NCI-H1417 (cell line): ENCODE measurements at places on chromosomes 11 and 22.

GRCh38 chr11:45104006-45104789, 42.2 kb upstream of the PRDM11 start:
- DNase-seq, result no peak

DNA sequence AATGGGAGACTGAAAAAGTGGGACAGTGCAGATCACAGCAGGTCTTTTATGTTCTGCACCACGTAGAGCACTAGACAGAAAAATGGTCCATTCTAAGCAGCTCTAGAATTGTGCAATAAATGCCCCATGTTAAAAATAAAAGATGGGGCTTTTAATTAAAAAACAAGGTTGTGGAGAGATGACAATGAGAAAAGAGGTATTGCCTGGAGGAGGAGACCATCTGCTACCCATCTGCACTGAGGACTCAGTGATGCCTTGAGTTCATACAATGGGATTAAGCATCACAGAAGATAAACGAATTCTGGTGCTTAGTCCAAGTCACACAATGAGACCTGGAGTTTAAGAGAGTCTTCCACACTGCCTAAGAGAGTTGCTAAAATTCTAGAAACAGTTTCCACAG, 73.6 kb downstream of the PAK1 start:
- DNase-seq, result no peak

DNA sequence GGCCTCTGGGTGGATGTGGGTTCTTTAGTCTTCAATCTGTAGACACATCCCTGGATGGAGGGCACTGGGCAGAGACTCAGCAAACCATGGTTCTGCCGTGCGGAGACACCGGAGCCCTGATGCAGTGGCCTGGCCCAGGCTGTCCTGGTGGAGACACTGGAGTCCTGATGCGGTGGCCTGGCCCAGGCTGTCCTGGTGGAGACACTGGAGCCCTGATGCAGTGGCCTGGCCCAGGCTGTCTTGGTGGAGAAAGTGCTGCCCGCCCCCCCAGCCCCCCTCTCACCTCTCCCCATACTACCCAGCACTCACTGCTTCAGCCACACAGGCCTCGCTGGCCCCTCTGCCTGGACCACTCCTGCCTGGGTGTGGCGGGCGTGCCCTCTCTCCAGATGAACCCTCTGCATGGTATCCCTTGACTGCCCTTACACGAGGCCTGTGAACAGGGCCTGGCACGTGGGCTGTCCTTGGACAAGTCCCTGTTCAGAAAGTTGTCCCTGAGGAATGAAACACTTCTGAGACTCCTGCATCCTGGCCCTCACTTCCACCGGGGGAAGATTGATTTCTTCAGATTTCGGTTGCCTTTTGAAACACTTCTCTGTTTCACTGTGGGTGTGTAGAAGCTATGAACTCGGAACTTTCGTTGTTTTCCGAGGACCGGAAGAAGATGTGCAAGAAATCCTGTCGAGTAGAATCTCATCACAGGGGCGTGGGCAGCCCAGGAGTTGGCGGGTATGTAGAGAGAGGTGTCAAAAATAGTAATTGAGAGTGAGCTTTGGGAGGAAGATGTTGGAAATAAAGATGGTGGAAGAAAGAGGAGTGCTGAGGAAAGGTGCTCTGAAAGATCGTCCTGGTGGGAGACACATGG, 26.2 kb downstream of the IGHMBP2 start:
- no peak for DNase-seq

GRCh38 chr11:83007909-83008580, 63.7 kb downstream of the RAB30 start:
- peak; percentile 61 for DNase-seq

DNA sequence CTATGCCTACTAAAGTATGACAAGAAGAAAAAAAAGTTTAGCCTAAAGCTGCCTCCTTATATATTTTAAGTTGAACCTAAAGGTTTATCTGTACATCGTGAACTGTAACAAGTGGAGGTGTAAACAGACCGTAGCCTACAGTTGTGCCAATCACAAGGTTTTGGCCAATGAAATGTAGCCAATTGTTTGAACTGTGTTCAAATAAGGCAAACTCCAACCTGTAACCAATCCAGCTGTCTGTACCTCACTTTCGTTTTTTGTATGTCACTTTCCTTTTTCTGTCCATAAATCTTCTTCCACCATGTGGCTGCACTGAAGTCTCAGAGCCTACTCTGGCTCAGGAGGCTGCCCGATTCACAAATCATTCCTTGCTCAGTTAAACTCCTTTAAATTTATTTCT, 6.8 kb upstream of the EI24 start:
- no peak for DNase-seq

- DNase-seq, result no peak
These were observed 107.7 kb downstream of the CEP164 start for GRCh38 chr11:117435326-117435725.

DNA sequence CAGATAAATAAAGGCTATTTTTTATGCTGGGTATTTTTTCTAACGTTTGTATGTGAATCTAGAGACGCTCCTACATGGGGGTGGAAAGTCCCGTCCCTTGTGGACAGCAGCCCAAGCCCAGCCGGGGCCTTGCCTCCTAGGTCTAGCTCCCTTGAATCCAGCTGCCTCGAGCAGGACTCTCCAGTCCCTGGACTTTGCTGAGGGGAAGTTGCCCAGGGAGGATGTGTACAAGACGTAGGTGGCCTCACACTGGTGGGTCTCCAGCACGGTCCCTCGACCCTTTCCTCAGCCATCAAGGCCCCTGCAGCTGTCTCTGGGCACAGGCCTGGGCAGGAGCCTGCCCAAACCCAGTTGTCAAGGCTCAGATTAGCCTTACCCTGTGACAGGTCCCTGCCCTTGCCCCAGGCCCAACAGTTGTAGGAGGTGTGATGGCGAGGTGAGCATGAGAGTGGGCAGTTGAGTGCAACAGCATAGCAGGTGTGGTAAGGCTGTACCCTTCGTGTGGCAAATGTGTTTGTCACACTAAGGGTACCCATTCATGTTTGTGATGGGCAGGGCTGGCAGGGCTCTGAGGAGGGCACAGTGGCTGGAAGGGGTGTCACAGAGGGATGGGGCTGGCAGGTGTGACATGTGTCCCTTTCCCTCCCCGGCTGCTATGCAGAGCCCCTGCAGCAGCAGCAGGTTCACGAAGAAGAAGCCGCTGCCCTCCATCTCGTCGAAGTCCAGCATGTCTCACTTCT, 3.4 kb downstream of the CCDC116 start:
- DNase-seq, result no peak

- DNase-seq, result no peak
These were observed 189.6 kb downstream of the ADAMTS15 start for GRCh38 chr11:130638033-130638432.

DNA sequence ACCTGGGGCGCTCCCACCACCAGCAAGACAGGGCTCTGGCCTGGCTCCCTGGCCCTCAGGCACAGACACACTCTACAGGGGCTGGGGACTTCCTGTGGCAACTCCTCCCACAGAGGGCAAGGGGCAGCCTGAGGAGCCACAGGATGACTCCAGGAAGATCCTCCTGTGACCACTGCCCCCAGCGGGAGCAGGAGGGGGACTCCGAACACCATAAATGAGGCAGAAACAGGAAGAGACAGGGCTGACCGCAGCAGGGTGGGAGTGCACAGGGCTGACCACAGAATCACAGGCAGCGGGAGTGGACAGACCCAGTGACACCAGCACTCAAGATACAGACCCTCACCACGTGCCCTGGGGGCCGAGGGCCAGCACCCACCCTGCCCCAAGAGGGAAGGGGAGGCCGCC, 10.8 kb downstream of the ARAP1 start:
- DNase-seq, result no peak

GRCh38 chr11:5818245-5818886, 9.6 kb downstream of the OR52N2 start:
- DNase-seq, result no peak

DNA sequence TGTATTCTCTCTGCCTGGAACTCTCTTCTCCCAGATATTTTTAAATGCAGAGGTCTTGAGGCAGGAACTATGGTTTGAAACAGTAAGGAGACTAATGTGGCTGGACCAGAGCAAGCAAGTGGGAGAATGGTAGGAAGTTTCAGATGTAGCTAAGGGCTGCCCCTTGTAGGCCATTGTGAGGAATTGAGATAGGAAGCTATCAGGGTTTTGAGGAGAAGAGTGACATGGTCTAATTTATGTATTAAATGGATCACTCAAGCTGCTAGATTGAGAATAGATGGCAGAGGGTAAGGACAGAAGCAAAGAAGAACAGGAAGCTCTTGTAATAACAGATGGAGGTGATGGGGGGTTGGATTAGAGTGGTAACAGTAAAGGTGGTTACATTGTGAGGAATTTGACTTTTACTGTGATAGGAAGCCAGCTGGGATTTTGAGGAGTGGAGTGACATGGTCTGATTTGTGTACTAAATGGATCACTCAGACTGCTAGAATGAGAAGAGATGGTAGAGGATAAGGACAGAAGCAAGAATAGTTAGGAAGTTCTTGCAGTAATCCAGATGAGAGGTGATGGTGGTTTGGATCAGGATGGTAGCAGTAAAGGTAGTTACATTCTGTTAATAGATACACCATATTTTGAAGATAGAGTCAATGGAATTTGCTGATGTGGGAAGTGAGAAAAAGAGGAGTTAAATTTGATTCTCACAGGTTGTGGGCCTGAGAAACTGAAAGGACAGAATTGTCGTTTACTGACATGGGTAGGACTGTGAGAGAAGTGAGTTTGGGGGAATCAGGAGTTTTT, 63.0 kb downstream of the HIPK3 start:
- DNase-seq, result no peak

DNA sequence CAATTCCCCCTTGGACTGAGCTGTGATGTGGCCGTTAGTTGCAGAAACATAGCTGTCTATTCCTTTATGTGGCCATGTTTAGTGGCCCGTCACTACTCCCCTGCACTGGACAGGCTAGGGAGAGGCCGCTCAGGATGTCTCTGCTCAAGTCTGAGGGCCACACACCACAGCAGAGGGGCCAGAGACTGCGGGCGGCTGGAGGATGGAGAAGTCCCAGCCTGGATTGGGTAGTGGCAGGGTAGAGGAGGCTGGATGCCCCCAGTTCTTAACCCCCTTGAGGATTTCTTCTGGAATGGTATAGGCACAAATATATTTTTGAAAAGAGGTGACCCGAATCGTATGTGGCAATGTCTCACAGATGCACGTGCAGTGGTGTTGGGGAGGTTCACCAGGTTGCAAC, 116.4 kb upstream of the B3GAT1 start:
- no peak for DNase-seq

DNA sequence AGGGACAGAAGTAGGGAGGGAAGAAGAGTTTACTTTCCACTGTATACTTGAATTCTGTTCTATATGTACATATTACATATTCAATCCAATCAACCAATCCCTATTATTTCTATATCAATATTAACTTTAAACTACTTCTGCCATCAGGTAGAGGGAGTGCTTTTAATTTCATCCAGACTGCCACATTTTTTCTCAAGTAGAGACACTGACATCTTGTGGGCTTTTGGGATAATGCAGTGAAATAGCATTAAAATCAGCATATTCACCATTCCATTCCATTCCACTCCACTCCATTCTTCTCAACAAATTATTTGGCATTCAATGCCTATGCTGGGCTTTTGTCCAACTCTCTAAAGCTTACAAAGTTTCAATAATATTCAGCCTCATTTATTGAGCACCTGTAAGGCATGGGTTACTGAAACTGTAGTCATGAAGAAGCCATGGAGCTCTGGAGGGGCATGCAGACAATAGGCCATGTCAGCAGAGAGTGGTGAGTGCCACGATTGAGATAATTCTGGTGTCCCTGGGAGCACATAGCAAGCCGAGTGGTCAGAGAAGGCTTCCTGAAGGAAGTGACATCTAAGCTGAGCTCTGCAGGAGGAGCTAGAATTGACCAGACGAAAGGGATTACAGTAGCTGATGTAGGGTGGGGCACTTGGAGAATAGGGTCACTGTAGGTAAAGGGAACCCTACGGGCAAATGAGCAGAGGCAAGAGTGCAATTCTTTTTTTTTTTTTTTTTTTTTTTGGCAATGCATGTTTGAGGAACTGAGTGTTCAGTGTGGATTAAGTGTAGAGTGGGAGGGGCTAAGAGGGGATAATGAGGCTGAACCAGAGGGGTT, 12.8 kb upstream of the CLPB start:
- DNase-seq, result peak; percentile 63

DNA sequence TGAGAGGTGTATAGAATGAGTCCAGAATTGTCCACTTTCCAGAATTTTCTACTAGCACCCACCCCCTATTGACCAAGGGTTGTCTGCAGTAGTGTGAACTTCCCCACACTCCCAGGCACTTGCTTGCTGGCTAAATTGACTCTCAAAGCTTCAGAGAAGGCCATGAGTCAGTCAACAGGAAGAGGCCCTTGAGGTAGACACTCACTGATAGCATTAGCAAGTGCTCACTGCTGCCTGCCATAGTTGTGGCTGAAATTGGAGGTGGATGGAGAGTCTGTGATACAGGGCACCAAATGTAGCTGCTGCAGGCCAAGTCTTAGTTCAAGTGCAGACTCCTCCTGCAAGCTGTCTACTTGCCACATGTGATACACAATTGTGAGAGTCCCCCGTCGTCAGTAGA, 156.8 kb downstream of the SPON1 start:
- no peak for DNase-seq

- DNase-seq, result no peak
These were observed 15.3 kb downstream of the RPL3 start for GRCh38 chr22:39303892-39304671.

- DNase-seq, result no peak
These were observed 152.2 kb downstream of the ADAMTS15 start for GRCh38 chr11:130600616-130601015.

DNA sequence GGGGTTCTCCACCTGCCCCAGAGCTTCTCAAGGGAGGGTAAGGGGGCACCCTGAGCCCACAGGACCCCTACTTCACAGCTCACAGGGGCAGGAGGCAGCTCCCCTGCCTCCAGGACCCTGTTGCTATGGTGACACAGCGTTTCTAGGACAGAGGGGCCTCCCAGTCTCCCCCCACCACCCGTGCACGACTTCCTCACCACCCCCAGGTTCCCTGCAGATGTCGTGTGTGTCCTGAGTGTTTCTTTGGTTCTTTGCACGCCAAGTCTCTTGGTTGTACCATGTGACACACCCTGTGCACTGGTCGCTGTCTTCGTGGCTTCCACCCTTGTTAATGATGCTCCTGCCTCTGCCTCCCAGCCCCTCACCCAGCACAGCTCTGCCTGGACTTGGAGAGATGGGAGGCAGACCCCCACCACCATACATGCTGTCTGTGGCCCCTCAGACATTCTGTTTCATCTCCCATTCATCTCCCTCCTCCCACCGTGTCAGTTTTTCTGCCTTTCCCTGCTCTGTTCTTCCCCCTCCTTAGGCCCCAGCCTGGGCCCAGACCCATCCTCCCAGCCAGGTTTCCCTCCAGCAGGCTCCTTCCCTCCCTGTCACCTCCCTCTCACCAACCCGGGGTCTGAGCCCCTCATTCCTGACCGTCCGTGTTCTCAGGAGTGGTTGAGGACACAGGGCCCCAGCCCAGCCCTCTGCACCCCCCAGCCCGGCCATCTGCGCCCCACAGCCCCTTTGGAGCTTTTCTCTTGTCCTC, 24.5 kb upstream of the RAB1B start:
- DNase-seq, result no peak

DNA sequence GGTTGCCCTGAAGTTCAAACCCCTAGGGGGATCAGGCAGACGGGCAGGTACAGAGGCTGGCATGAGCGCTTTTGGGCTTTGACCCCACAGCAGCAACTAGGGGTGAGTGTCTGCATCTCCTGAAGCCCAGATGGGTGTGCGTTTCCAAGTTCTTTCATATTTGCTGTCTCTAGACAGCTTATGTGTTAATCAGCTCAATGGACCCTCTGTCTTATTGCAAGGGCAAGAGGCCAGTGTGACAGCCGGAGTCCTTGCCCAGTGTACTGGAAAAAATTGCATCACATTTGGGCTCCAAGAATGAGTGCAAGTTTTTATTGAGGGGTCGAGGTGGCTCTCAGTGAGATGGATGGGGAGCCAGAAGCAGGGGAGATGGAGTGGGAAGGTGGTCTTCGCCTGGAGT, 1863.7 kb upstream of the RAG2 start:
- DNase-seq, result no peak
